IPS DF 6.9 (cell line): ENCODE measurements at places on chromosomes 5 and 9.

GRCh38 chr5:123460296-123460729, 37.1 kb upstream of the CEP120 start:
- no peak for DNase-seq
- no peak overlapping the region for H3K27ac ChIP-seq
- no peaks in the 10 kb centered on the region for H3K36me3 ChIP-seq
- H3K4me1 ChIP-seq, result no peaks in the 10 kb centered on the region
- H3K27me3 ChIP-seq, result no peaks in the 10 kb centered on the region
- no peak overlapping the region for H3K4me3 ChIP-seq

DNA sequence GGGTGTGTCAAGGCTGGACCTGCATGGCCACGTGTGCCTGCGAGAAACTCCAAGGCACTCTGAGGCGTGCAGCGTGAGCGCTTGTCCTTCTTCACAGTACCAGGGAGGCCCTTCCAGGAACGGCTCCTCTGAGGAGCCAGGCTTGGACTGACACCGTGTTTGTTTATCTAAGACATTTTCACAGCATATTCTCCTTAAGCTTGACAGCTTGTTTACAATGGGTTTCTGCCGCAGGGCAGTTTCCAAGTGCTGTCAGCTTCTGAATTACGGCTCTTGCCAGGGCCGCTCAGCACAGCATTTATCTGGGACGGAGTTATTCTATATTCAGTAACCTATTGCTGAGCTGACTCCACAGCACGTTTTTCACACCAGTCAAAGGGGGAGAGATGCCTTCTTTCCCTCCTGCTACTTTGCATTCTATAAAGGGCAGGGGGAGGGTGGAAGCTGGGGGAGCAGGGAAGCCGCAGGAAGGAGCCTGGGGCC, 98.4 kb downstream of the LMNB1 start:
- no peak overlapping the region for H3K27ac ChIP-seq
- no peaks in the 10 kb centered on the region for H3K27me3 ChIP-seq
- H3K36me3 ChIP-seq, result no peaks in the 10 kb centered on the region

GRCh38 chr9:34989946-34990635, 546 bp downstream of the DNAJB5 start:
- H3K27me3 ChIP-seq, result no peaks in the 10 kb centered on the region
- no peak for DNase-seq
- H3K4me3 ChIP-seq, result peak overlapping the region; percentile 59
- H3K27ac ChIP-seq, result no peak overlapping the region
- peaks cover 14% of the 10 kb centered on the region for H3K4me1 ChIP-seq

DNA sequence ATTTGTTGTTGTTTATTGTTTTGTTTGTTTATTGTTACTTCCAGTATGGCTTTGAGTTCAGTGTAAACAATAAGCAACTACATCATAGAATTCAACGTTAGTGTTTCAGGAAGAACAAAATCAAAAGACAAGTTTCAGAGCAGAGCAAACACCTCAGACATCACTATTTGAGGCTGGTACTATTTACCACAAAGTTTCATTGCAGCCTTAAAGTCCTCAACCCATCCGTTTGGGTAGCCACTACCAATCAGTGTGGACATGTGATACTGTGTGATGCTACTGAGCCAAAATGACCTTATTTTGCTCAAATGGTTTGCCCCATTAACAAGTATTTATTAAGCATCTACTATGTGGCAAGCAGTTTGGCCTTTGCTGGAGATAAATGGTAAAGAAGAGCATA, 458.5 kb upstream of the PTGER4 start:
- no peaks in the 10 kb centered on the region for H3K36me3 ChIP-seq
- H3K27me3 ChIP-seq, result no peaks in the 10 kb centered on the region
- no peaks in the 10 kb centered on the region for H3K4me1 ChIP-seq
- DNase-seq, result no peak
- no peak overlapping the region for H3K4me3 ChIP-seq
- H3K27ac ChIP-seq, result no peak overlapping the region

- no peak overlapping the region for H3K4me3 ChIP-seq
- no peaks in the 10 kb centered on the region for H3K27me3 ChIP-seq
- H3K27ac ChIP-seq, result no peak overlapping the region
- H3K36me3 ChIP-seq, result no peaks in the 10 kb centered on the region
- peaks cover 5% of the 10 kb centered on the region for H3K4me1 ChIP-seq
- no peak for DNase-seq
Measured at GRCh38 chr5:5667136-5667554, 244.7 kb downstream of the ICE1 start.

DNA sequence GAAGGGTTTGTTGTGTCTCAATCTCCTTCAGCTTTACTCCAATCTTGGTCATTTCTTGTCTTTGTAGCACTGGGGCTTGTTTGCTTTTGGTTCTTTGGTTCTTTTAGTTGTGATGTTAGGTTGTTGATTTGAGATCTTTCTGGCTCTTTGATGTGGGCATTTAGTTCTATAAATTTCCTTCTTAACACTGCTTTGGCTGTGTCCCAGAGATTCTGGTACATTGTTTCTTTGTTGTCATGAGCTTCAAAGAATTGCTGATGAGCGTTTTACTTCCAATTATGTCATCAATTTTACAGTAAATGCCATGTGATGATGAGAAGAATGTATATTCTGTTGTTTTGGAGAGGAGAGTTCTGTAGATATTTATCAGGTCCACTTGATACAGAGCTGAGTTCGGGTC, 353.3 kb downstream of the MAN2A1 start:
- H3K36me3 ChIP-seq, result no peaks in the 10 kb centered on the region
- no peak overlapping the region for H3K4me3 ChIP-seq
- DNase-seq, result no peak
- no peaks in the 10 kb centered on the region for H3K4me1 ChIP-seq
- no peak overlapping the region for H3K27ac ChIP-seq

- no peaks in the 10 kb centered on the region for H3K36me3 ChIP-seq
- H3K4me3 ChIP-seq, result peak overlapping the region; percentile 62; the same call in 1 of the 2 replicates
- no peak for DNase-seq
- peaks cover 3% of the 10 kb centered on the region; the same call in 1 of the 2 replicates for H3K4me1 ChIP-seq
- H3K27ac ChIP-seq, result no peak overlapping the region
- H3K27me3 ChIP-seq, result peaks cover 5% of the 10 kb centered on the region; the same call in 1 of the 2 replicates
Measured at GRCh38 chr9:77649109-77649812, 1.1 kb upstream of the GNA14 start.

- H3K4me3 ChIP-seq, result no peak overlapping the region
- no peaks in the 10 kb centered on the region for H3K27me3 ChIP-seq
- no peaks in the 10 kb centered on the region for H3K36me3 ChIP-seq
Measured at GRCh38 chr5:133783481-133783880, 171.1 kb upstream of the FSTL4 start.

- no peak overlapping the region for H3K4me3 ChIP-seq
- H3K27me3 ChIP-seq, result no peaks in the 10 kb centered on the region
- no peaks in the 10 kb centered on the region for H3K4me1 ChIP-seq
Measured at GRCh38 chr9:1098551-1098950, 48.4 kb downstream of the DMRT2 start.

DNA sequence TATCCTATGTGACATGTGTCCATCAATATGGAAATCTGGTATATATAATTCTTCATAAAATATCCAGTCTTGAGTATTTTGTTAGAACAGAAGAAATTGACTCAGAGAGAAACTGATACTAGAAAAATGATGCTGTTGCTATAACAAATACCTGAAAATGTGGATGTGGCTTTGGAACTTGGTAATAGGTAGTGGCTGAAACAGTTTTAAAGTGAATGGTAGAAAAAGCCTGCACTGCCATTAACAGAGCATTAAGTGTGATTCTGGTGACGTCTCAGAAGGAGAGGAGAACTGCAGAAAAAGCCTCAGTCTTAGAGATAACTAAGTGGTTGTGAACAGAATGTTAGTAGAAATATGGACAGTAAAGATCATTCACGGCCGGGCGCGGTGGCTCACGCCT, 634.9 kb upstream of the ZNF608 start:
- H3K27me3 ChIP-seq, result no peaks in the 10 kb centered on the region
- no peak for DNase-seq
- H3K36me3 ChIP-seq, result no peaks in the 10 kb centered on the region
- H3K4me1 ChIP-seq, result no peaks in the 10 kb centered on the region

GRCh38 chr9:116632990-116633838, 53.9 kb upstream of the TRIM32 start:
- no peak for DNase-seq
- no peaks in the 10 kb centered on the region for H3K36me3 ChIP-seq
- H3K4me3 ChIP-seq, result no peak overlapping the region
- no peaks in the 10 kb centered on the region for H3K27me3 ChIP-seq

GRCh38 chr9:114038724-114039313, 39.3 kb downstream of the AMBP start:
- peaks cover 3% of the 10 kb centered on the region for H3K4me1 ChIP-seq
- no peak overlapping the region for H3K4me3 ChIP-seq
- no peaks in the 10 kb centered on the region for H3K36me3 ChIP-seq
- DNase-seq, result no peak
- no peaks in the 10 kb centered on the region for H3K27me3 ChIP-seq

- H3K4me3 ChIP-seq, result no peak overlapping the region
- H3K4me1 ChIP-seq, result no peaks in the 10 kb centered on the region
- no peak for DNase-seq
- no peaks in the 10 kb centered on the region for H3K36me3 ChIP-seq
- H3K27me3 ChIP-seq, result no peaks in the 10 kb centered on the region
Measured at GRCh38 chr5:117394506-117395157, 820.0 kb upstream of the SEMA6A start.

- H3K4me1 ChIP-seq, result peaks cover 4% of the 10 kb centered on the region
- H3K27ac ChIP-seq, result no peak overlapping the region
- no peaks in the 10 kb centered on the region for H3K36me3 ChIP-seq
- no peak for DNase-seq
Measured at GRCh38 chr9:87530716-87531115, 33.0 kb downstream of the DAPK1 start.

- DNase-seq, result no peak
- H3K4me3 ChIP-seq, result no peak overlapping the region
- H3K27me3 ChIP-seq, result no peaks in the 10 kb centered on the region
- no peaks in the 10 kb centered on the region; the same call in 1 of the 2 replicates for H3K4me1 ChIP-seq
- H3K27ac ChIP-seq, result no peak overlapping the region
Measured at GRCh38 chr9:8011974-8012373, 212.4 kb upstream of the DMAC1 start.

GRCh38 chr9:98101868-98102273, 17.2 kb downstream of the TRIM14 start:
- no peaks in the 10 kb centered on the region for H3K27me3 ChIP-seq
- no peaks in the 10 kb centered on the region for H3K4me1 ChIP-seq
- H3K4me3 ChIP-seq, result no peak overlapping the region

- H3K36me3 ChIP-seq, result no peaks in the 10 kb centered on the region
- H3K4me1 ChIP-seq, result peaks cover 9% of the 10 kb centered on the region
- peaks cover 94% of the 10 kb centered on the region for H3K27me3 ChIP-seq
- H3K27ac ChIP-seq, result no peak overlapping the region
Measured at GRCh38 chr9:122220673-122221182, 8.0 kb downstream of the LHX6 start.

- H3K4me3 ChIP-seq, result no peak overlapping the region
- no peaks in the 10 kb centered on the region for H3K4me1 ChIP-seq
- no peaks in the 10 kb centered on the region for H3K36me3 ChIP-seq
- DNase-seq, result no peak
Measured at GRCh38 chr5:136375920-136376319, 10.6 kb upstream of the TRPC7 start.

- H3K36me3 ChIP-seq, result no peaks in the 10 kb centered on the region
- H3K4me1 ChIP-seq, result peaks cover 8% of the 10 kb centered on the region
- no peaks in the 10 kb centered on the region for H3K27me3 ChIP-seq
- no peak for DNase-seq
- no peak within 1 kb of the TSS for H3K27ac ChIP-seq
Measured at GRCh38 chr5:7395947-7396712, at the start of gene ADCY2. Gene ADCY2 (plus strand): TSS chr5:7396138. CDS start chr5:7396297, 159 bp downstream.

DNA sequence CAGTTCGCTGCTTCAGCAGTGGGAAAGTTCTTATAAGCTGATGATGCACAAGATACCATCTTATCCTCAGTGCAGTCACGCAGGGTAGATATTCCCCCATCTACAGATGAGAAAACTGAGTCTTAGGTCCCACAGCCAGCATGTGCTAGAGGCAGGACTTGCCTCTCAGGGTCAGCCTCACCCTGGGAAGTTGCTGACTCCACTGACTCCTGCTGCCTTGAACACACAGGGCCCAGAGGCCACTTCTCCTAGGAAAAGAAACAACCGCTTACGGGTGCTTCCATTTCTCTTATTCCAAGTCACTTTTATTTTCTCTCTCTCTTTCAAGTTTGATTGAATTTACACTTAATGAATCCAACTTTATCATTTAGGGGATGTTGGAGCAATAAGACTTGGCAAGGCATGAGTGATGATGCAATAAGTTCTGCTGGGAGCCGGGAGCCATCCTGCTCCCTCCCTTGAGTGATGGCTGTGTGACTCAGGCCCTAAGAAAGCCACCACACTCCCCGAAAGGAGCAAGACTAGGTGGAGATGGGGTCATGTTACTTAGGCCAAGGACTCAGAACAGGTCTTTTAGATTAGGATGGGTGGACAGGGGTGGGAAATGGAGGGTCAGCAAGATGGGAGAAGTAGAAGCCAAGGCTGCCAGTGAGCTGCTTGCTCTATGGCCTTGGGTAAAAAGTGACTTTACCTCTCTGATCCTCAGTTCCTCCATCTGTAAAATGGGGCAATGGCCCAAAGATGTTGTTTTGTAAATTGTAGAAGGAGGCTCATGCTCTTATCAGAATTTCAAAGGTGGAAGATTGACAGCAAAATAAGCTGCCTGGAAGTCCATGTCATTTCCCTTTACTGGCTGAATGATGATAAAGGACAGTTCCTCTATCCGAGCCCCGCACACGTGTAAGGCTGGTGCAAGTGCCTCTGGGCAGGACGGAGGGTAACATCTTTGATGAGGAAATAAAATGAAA, 67.4 kb upstream of the ZNF618 start:
- no peaks in the 10 kb centered on the region for H3K36me3 ChIP-seq
- no peak for DNase-seq
- peaks cover 1% of the 10 kb centered on the region; the same call in 1 of the 2 replicates for H3K4me1 ChIP-seq
- no peak overlapping the region for H3K4me3 ChIP-seq
- no peaks in the 10 kb centered on the region for H3K27me3 ChIP-seq

DNA sequence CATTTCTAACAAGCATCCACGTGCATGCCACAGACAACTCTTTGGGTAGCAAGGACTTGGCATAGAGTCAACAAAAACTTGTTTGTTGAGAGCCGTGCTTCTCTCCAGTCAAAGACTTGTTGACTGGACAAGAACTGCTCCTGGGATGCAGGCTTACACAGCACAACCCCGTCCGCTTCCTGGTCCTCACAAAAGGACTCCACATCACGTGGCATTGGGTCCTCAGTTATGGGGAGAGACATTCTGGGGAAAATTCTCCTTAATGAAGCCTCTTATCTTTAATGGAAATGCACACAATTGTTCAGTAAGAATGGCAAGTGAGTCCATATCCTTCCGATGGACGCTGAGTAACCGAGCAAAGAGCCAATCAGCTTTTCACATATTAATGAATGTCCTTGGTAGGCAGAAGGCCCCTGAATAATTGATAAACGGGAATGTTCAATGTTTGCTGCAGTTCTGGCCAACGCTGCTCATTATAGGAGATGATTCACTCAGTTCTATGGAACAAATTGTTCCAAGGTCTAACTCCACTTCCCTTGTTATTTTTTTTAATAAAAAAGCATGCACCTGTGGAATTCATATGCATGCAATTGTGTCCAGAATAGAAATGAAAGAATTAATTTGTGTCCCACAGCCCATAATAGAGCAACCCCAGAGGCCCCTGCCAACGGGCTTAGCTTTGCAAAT, 97.0 kb upstream of the ZNF366 start:
- no peak for DNase-seq
- H3K36me3 ChIP-seq, result no peaks in the 10 kb centered on the region
- H3K27me3 ChIP-seq, result no peaks in the 10 kb centered on the region
- H3K4me1 ChIP-seq, result no peaks in the 10 kb centered on the region
- H3K27ac ChIP-seq, result no peak overlapping the region
